Stimulated activated CD8-positive, alpha-beta memory T cell treated with anti-CD3 and anti-CD28 coated beads, Interleukin-2, amount 100 ng/mL, for 48 hours (primary cell): ENCODE measurements at places on chromosomes 2 and 18.

GRCh38 chr18:31273812-31274527 is 44.0 kb upstream of the DSG1 start:
- DNase-seq = no peak

DNA sequence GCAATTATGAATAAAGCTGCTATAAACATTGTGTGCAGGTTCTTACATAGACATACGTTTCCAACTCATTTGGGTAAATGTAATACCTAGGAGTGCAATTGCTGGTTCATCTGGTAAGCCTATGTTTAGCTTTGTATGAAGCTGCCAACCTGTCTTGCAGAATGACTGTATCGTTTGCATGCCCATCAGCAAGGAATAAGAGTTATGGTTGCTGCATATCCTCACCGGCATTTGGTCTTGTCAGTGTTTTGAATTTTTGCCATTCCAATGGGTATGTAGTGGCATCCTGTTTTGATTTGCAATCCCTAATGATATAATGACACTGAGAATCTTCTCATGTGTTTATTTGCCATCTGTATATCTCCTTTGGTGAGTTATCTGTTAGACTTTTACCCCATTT is 20.7 kb downstream of the CCDC150 start:
- DNase-seq = no peak

DNA sequence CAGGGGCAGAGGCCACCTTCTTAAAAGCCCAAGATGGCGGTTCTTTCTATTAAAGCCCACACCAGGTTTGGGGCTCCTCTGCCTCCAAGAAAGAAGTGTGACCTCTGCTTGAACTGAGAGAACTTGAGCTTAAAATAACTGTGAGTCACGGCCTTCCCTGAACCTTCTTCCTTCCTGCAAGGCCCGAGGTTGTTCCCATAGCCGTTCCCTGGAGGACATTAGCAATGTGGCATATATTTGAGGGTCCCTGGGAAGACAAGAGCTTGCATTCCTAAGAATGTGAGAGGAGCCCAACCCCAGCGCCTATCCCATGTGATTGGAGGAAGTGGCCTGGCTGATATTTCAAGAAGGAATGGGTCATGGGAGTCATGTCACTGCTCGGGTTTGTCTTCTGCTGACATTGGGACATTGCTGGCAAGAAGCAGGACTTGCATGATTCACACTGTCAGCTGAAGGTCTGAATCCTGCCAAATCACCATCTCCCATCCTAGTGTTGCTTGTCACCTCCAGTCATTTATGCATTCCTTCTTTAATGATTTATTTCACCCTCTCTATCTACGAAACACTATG is 168.1 kb downstream of the TRIB2 start:
- no peak for DNase-seq

GRCh38 chr2:197857476-197858107 is 53.2 kb downstream of the PLCL1 start:
- DNase-seq = no peak

GRCh38 chr2:15472133-15472532 is 89.0 kb downstream of the NBAS start:
- DNase-seq = no peak

GRCh38 chr2:177244244-177244771 is 20.2 kb downstream of the NFE2L2 start:
- DNase-seq = no peak

- DNase-seq = no peak
These were observed 308.4 kb downstream of the NAPG start for GRCh38 chr18:10834128-10834815.

DNA sequence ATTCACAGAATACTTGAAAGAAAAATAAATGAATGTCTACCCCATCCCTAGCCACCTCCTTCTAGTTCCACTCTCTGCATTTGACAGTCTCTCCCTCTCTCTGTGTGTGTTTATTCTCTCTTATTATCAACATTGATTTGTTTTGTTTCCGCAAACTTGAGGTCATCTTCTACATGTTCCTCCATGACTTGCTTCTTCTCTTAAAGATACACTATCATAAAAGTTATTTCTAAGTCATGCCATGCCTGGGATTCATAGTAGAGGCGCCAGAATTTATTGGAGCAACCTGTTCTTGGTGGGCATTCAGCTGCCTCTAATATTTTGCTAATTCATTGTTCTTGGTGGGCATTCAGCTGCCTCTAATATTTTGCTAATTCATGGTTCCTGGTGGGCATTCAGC is 58.9 kb upstream of the SMAD7 start:
- no peak for DNase-seq

GRCh38 chr2:48448274-48449061 is 81.5 kb upstream of the STON1 start:
- DNase-seq = no peak

- no peak for DNase-seq
These were observed 309.4 kb upstream of the EPAS1 start for GRCh38 chr2:45987856-45988255.

DNA sequence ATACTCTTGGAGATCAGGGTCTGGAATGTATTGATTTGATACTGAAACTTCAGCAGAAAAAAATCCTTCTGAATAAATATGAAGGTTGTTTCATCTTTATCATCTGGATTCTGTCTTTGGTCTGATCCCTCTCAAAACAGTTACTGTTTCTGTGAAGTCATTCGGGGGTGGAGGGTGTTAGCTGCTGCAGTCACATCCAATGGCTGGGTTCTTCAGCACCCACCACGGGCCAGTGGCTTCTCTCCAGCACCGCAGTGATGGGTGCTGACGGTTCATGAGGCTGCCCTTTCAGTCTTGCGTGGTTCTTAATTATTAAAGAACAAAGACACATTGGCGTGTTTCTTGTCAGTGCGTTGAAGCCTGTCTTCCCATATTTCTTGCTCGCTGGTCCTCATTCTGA is 148.0 kb downstream of the LDLRAD4 start:
- DNase-seq = no peak

- no peak for DNase-seq
These were observed 120.2 kb upstream of the CREB1 start for GRCh38 chr2:207409517-207409916.

GRCh38 chr2:79944205-79944604 is 360.3 kb downstream of the LRRTM1 start:
- no peak for DNase-seq

DNA sequence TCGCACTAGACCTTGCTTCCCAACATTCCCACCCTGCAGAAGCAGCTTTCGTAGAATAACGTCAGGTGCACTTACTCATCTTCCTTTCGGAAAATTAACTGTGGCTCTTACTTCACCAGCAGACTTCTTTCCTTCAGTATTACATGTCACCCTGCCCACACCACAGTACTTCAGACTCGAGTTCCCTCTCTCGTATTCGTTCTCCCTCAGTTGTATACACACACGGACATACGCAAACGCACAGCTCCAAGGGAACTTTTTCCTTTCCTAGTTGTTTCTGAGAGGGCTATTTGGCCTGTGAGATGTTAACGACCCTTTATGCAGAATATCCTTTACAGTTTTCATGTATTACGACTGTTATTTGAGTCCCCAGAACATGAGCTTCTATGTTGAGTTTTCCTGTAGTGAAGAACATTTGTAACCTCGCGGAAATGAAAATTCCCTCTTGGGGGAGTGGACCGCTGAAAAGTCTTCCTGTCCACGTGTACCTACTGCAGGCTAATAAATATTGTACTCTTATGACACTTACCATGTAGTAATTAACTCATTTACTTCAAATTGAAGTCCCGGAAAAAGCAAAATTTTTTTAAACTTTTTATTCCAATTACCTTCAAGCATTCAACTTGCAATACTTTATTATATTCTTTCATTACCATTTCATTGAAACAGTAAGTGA is 908 bp downstream of the ERLEC1 start:
- no peak for DNase-seq

- no peak for DNase-seq
These were observed 137.9 kb downstream of the CDH2 start for GRCh38 chr18:28039078-28039477.

- no peak for DNase-seq
These were observed 20.6 kb upstream of the AMMECR1L start for GRCh38 chr2:127906206-127906926.

DNA sequence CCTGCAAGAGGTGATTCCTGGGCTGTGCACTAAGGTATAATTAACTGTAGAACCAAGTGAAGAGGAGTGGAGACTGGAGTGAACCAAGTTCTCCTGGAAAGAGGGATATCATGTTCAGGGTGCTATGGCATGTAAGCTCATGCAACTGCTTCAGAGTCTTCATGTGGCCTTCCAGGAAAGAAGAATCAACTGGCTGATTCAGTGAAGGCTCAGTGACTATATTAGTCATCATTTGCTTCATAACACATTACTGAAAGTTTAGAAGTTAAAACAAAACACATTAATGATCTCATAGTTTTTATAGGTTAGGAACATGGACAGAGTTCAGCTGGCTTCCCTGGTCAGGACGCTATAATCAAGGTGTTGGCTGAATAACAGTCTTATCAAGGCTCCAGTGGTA is 1200.8 kb upstream of the GYPC start:
- no peak for DNase-seq

- no peak for DNase-seq
These were observed 521.3 kb downstream of the METTL4 start for GRCh38 chr18:2049986-2050385.

DNA sequence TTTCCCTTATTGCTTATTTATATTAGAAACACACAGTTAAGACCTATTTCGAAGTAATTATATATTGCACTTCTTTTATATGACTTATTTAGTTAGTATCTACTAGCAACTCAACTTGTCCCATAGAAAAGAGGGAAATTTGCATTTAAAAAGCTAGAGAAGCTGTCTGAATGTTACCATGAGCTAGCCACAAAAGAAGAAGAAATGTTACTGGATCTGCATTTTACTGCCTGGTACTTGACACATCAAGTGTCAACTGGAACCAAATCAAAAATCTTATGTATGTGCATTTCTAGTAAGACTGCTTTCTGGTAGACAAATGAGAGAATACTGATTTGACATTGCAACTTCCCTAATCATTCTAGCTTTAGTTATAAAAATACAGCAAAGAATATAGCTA is 424.6 kb upstream of the VRK2 start:
- no peak for DNase-seq

GRCh38 chr2:163934131-163934530 is 198.3 kb upstream of the FIGN start:
- DNase-seq = no peak

GRCh38 chr2:68086166-68086565 is 23.4 kb upstream of the C1D start:
- DNase-seq = no peak

- DNase-seq = no peak
These were observed 345.0 kb upstream of the ACVR2A start for GRCh38 chr2:147499785-147500184.

GRCh38 chr18:48563027-48563426 is 24.2 kb downstream of the CTIF start:
- no peak for DNase-seq

- DNase-seq = no peak
These were observed 33.1 kb upstream of the SNORC start for GRCh38 chr2:232836934-232837333.

DNA sequence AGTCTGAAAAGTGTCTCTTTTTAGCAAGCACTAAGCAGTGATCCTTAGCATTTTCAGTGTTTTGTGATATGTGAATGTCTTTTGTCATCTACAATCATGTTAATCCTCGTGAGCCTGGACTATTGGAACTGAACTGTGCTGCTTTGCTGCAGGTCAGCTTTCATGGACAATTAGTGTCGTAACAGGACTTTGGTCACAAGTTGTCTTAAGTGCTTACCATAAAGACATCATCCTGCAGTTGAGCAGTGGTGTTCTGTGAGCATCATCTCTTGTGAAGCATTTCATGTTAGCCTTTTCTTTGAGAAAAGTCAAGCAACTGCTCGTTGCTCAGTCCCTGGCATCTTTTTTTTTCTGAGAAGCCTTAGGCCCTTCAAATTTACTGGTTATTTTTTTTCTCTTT is 135.9 kb downstream of the ZNF407 start:
- DNase-seq = no peak

- no peak for DNase-seq
These were observed 59.3 kb downstream of the SERTAD2 start for GRCh38 chr2:64594226-64594989.
